ENCODE measurements at places on chromosomes 16 and 17.
A peak's percentile ranks its signal among the peaks of the same experiment; 100 is the strongest.

DNA sequence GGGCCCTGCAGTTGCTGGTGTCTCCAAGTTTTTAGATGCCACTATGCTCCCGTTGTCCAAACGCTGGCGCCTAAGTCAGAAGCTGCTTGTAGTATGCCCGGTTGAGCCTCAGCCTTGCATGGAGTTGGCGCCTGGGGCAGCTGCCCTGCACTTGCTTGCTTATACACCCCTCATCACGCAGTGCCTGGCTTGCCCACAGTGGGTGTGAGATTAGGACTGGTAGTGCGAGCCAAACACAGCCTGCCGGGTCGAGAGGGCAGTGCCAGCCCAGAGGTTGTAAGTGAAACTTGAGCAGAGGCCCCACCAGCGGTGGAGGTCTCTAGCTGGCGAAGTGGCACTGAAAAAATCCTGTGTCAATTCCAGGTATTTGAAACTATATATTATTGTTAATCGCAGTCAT, 90.3 kb downstream of the ITFG1 start:
- no peak overlapping the region for H3K4me3 ChIP-seq
- H3K27ac ChIP-seq: no peak overlapping the region
- peaks cover 21% of the 10 kb centered on the region for H3K36me3 ChIP-seq
- DNase-seq: no peak
- no peaks in the 10 kb centered on the region for H3K27me3 ChIP-seq

DNA sequence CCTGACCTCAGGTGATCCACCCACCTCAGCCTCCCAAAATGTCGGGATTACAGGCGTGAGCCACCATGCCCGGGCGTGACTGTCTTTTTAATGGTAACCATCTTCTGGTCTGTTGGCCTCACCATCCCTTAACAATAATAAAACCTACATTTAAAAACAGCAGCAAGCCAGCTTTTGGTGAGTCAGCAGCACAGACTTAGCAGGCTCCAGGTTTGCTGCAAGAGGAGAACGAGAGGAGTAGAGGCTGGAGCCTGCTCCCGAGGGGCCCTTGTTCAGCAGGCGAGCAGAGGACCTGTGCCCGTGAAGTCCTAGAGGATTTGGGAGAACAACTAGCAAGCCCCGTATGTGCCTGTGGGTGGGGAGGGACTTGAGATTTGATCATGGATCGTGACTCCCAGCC, 35.7 kb downstream of the MYH13 start:
- H3K27ac ChIP-seq: no peak overlapping the region
- H3K4me3 ChIP-seq: no peak overlapping the region
- no peaks in the 10 kb centered on the region for H3K36me3 ChIP-seq
- no peaks in the 10 kb centered on the region for H3K4me1 ChIP-seq

DNA sequence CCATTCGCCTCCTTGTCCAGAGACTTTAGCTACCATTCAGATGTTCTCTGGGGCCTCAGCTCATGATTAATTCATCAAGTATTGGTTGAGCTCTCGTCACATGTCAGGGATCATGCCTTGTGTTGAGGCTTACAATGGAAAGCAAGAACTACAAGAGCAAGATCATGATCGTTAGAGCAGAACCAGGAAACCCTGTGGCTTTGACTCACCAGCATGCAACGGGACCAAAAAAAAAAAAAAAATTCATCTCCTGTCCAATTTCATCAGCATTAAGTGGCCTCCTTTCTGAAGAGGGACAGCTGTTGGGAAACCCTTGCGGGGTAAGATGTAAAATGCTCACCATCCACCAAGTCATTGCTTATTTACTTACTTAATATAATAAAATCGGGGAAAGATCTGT, 12.1 kb upstream of the USP10 start:
- peaks cover 14% of the 10 kb centered on the region for H3K4me1 ChIP-seq
- no peak overlapping the region for H3K27ac ChIP-seq
- no peak for DNase-seq
- no peaks in the 10 kb centered on the region for H3K27me3 ChIP-seq
- H3K36me3 ChIP-seq: peaks cover 3% of the 10 kb centered on the region
- no peak overlapping the region for H3K4me3 ChIP-seq

DNA sequence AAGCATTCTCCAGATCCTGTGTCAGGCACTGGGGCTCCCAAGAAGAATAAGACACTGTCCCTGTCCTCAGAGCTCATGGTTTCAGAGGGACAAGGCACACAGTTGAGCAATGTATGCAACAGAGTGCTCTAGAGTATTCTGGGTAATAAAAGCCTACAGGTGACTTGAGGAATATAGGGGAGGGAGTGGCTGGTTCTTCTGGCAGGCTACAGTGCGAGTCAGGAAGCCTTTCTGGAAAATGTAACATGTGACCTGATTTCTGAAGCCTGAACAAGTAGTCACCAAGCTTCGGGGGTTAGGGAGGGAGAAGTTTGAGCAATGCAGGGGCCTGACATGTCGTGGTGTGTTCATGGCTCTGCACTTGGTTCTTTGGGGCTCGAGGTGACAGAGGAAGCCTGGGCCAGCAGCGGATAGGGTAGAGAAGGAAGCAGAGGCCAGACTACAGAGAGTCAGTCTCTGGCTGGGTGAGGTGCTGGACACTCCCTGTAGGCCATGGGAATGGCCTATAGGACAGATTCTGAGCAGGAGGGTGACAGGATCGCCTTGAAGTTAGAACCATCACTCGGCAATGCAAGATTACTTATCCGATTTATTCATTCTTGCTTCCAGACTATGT, 16.0 kb upstream of the LRRC75A start:
- H3K4me3 ChIP-seq: no peak overlapping the region
- H3K27me3 ChIP-seq: peaks cover 7% of the 10 kb centered on the region
- H3K4me1 ChIP-seq: peaks cover 9% of the 10 kb centered on the region
- H3K27ac ChIP-seq: no peak overlapping the region
- H3K36me3 ChIP-seq: peaks cover 4% of the 10 kb centered on the region
- no peak for DNase-seq

DNA sequence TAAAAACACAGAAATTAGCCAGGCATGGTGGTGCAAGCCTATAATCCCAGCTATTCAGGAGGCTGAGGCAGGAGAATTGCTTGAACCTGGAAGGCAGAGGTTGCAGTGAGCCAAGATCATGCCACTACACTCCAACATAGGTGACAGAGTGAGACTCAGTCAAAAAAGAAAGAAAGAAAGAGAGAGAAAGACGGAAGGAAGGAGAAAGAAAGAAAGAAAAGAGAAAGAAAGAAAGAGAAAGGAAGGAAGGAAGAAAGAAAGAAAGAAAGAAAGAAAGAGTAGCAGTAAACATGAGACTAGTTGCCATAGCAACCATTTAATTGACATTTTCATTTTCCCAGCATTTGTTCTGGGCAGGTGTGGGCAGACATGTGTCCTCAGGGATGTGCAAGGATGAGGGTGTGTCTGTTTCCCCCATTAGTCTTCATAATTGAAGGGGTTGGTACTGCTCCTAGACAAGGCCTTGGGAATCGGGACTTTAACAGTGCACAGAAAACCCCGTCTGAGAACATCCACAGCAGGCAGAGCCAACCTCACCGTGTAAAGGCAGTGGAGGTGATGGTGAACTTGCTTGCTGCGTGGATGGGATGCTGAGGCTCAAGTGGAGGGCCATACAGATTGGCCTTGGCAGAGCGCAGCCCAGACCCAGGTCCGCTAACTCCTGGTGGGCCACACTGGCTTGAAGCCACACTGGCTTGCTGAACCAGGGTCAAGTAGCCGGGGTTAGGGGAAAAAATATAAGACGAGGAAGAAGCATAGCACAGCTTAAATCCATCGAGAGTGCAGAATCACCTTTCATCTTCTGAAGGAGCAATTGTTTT, 35.2 kb upstream of the KIFC3 start:
- DNase-seq: no peak
- H3K4me3 ChIP-seq: no peak overlapping the region
- H3K27ac ChIP-seq: peak overlapping the region; percentile 42
- peaks cover 2% of the 10 kb centered on the region for H3K4me1 ChIP-seq
- no peaks in the 10 kb centered on the region for H3K36me3 ChIP-seq

- H3K4me3 ChIP-seq: no peak overlapping the region
- no peaks in the 10 kb centered on the region for H3K27me3 ChIP-seq
- peak; percentile 71 for DNase-seq
- H3K36me3 ChIP-seq: no peaks in the 10 kb centered on the region
Observed at GRCh38 chr17:16521070-16521727, 29.2 kb upstream of the LRRC75A start.

GRCh38 chr17:67666710-67667109, 51.0 kb upstream of the NOL11 start:
- H3K4me1 ChIP-seq: no peaks in the 10 kb centered on the region
- H3K27ac ChIP-seq: peak overlapping the region; percentile 10
- H3K4me3 ChIP-seq: no peak overlapping the region

- H3K27me3 ChIP-seq: peaks cover 1% of the 10 kb centered on the region
- H3K27ac ChIP-seq: no peak overlapping the region
- H3K4me3 ChIP-seq: no peak overlapping the region
- peaks cover 17% of the 10 kb centered on the region for H3K4me1 ChIP-seq
- DNase-seq: no peak
Observed at GRCh38 chr17:76645481-76645880, 1.9 kb upstream of the ST6GALNAC1 start.

- no peak for DNase-seq
- H3K36me3 ChIP-seq: no peaks in the 10 kb centered on the region
- no peaks in the 10 kb centered on the region for H3K27me3 ChIP-seq
- no peak overlapping the region for H3K4me3 ChIP-seq
- H3K27ac ChIP-seq: no peak overlapping the region
Observed at GRCh38 chr16:78199325-78200022, 100.0 kb downstream of the WWOX start.

GRCh38 chr17:49779739-49780231, 8.7 kb upstream of the KAT7 start:
- H3K27me3 ChIP-seq: no peaks in the 10 kb centered on the region
- H3K4me3 ChIP-seq: no peak overlapping the region

GRCh38 chr16:50209546-50210265, 56.6 kb downstream of the TENT4B start:
- no peak overlapping the region for H3K27ac ChIP-seq
- H3K27me3 ChIP-seq: peaks cover 1% of the 10 kb centered on the region
- peaks cover 3% of the 10 kb centered on the region for H3K4me1 ChIP-seq
- no peaks in the 10 kb centered on the region for H3K36me3 ChIP-seq
- DNase-seq: no peak
- no peak overlapping the region for H3K4me3 ChIP-seq
